ENCODE measurements at places on chromosomes 2 and 18.

- DNase-seq: no peak
Measured at GRCh38 chr2:196101325-196101991, 32.8 kb upstream of the DNAH7 start.

- DNase-seq: no peak
Measured at GRCh38 chr2:201709747-201710146, 11.3 kb upstream of the MPP4 start.

- DNase-seq: no peak
Measured at GRCh38 chr2:121489911-121490583, 40.6 kb upstream of the RNU4ATAC start.

DNA sequence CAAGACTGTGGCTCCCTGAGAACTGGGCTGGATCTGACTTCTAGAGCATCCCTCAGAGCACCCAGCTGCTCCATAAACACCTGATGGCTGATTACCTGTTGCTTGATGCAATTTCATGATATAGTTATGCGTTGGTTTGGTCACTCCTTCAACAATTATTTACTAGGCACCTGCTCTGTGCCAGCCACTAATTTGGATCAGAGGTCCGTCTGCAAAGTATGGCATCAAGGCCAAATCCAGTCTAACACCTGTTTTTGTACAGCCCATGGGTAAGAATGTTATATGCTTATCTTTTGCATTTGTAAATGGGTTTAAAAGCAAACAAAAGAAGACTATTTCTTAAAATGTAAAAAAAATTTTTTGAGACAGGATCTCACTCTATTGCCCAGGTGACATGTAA, 348.2 kb downstream of the ALK start:
- DNase-seq: no peak

DNA sequence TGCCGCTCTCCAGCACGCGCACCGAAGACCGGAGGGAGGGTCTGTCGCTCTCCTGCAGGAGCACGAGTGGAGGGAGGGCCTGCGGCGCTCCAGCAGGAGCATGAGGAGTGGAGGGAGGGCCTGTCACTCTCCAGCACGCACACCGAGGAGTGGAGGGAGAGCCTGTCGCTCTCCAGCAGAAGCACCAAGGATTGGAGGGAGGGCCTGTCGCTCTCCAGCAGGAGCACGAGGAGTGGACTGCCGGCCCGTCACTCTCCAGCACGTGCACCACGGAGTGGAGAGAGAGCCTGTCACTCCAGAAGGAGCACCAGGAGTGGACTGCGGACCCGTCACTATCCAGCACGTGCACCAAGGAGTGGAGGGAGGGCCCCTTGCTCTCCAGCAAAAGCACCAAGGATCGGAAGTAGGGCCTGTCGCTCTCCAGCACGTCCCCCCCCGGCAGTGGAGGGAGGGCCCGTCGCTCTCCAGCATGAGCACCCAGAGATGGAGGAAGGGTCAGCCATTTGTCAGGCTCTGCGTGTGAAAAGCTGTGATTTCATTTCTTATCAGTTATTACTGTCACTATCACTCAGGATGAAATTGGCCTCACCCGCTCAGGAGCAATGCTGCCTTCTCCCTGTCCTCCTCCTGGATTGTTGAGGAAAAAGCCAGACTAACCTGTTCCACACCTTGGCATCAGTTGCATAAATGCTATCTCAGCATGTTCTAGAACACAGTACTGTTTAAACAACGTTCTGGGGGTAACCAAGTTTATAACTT, 35.9 kb downstream of the ADI1 start:
- no peak for DNase-seq

All from RCC 7860 (cell line).